Posterior cingulate gyrus (tissue), 11 donors: ENCODE measurements at places on chromosomes 12 and 14.
A peak's percentile ranks its signal among the peaks of the same experiment; 100 is the strongest.

DNA sequence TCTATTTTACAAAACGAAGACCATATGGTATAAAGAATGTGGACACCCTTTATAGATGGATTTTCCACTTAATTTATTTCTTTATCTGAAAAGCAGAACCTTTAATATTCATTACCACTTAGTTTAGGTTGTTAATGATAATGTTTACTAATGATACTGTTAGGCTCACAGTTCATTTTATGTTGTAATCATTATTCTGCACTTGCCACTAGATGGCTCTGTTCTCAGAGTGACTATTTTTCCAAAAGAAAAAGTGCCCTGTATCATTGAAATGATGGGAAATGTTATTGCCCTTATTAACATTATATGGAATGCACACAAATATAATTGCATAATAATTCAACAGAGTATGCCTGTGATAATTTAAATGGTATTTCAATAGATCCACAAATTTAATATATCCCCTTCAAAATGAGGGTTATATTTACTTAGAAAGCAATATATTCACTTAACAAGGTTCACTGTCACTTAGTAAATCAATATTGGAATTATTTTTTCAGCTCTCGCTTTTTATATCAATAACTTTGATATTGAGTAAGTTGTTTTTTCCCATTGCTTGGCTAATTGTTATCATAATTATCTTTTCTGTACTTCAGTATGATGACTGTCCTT, 95.7 kb downstream of the PDE3A start:
- DNase-seq, result no peak

- no peak for DNase-seq
Measured at GRCh38 chr14:49196327-49196726, 389.9 kb downstream of the RPS29 start.

- DNase-seq, result peak; percentile 71
Measured at GRCh38 chr14:64950889-64951288, 8.3 kb upstream of the GPX2 start.

- no peak for DNase-seq
Measured at GRCh38 chr12:34287437-34287836, 265.1 kb downstream of the ALG10 start.

GRCh38 chr12:131011165-131012079, 57.7 kb downstream of the ADGRD1 start:
- DNase-seq, result no peak

- no peak for DNase-seq
Measured at GRCh38 chr12:84825149-84825548, 87.5 kb downstream of the SLC6A15 start.

GRCh38 chr12:7935590-7936581, at the start of gene SLC2A3:
TSS of gene SLC2A3 (minus strand) at chr12:7936187. CDS start at chr12:7936034, 153 bp downstream.
- DNase-seq, result no peak

DNA sequence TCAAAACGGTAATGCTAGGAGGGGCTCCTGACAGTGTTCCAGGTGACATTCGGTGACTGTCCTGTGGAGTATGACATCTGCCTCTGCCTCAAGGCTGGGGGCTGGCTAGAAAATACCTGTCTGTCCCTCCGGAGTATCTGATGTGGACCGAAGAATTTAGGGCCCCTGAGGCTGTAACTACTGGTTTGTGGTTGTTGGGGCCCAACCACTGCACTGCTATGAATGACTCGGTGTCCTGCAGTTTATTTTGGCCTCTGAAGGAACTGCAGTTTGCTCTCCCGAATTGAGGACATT, 198.9 kb upstream of the CAND1 start:
- no peak for DNase-seq

DNA sequence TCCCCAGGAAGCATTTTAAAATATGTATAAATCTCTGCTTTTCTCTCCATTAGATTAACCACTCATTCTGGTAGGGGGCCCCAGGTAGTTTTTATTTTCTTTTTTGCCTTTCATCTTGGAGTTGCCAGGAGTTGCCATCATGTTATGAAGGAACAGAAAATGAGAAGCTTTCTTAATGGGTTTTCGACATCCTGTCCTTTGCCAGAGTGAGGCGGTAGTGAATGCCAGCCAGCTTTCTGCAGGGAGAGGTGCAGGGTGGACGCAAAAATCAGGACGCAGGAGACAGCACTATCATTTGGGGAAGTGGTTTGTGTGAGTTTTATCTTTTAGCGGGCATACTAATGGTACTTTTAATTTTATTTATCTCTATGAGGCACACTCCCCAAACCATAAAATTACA, 1.7 kb downstream of the RASSF8 start:
- DNase-seq, result peak; percentile 19

- no peak for DNase-seq
Measured at GRCh38 chr12:109387425-109388166, 39.9 kb downstream of the MYO1H start.

GRCh38 chr12:77124767-77125166, 59.4 kb upstream of the E2F7 start:
- DNase-seq, result no peak

GRCh38 chr14:89736881-89737280, 217.6 kb downstream of the EFCAB11 start:
- DNase-seq, result no peak

GRCh38 chr12:123960856-123961255, 11.8 kb downstream of the CCDC92 start:
- no peak for DNase-seq

GRCh38 chr12:129704232-129704830, 199.5 kb downstream of the TMEM132D start:
- no peak for DNase-seq

DNA sequence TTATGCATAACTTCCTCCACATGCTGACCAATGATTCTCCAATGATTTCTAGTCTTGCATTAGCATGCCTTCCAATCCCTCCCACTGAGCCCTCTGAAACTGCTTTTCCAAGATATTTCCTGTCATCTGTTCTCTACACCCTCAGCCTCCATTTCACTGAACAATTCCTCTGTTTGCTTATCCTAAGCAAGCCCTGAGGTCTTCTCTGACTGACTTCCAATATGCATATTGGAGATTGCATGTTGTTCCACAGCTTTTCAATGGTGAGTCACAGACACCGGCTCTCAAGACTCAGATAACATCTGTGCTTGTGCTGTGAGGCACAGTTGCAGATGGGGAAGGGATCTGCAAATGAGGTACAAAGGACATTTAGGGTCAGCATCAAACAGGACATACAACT, 141.0 kb downstream of the SLC16A7 start:
- DNase-seq, result no peak

DNA sequence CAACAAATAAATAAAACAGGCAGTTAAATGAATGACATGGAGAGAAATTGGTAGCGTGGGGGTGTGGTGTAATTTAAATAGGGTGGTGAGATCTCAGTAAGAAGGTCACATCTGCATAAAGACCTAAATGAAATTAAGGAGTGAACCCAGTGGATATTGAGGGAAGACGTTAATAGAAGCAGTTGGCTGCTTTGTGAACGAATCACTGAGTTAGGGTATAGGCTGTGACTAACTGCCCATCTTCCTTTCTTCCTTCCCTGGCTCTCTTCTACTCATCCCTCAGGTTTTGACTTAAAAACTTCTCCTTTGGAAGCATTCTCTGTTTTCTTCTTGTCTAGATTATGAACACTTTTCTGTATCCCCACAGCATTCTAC, 64.7 kb downstream of the BTG1 start:
- DNase-seq, result no peak

DNA sequence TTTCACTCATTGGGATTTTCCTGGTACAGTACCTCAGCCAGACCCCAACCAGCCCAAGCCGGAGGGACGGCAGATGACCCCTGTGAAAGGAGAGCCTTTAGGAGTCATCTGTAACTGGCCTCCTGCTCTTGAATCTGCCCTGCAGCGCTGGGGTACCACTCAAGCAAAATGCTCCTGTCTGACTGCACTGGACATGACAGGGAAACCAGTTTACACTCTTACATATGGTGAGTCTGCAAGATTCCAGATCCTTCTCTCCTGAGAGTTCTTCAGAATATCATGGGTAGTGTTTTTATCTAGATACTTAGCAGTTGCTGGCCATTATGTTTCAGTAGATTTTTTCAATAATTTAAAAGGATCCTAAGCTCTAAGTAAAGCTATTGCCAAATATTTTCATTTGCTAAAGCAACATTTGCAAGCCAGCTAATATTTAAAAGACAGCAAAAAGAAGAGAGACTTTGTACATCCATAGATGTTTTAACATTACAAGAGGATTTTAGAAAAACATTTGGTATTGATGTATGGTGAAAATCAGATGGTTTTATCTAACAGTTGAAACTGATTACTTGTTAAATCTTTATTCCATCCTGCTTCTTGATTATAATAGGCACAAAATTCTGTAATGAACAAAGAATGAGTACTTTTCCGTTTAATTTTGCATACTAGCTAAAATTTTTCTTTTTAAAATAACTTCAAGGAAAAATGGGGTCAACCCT, 85.1 kb upstream of the ATF1 start:
- no peak for DNase-seq

- peak; percentile 23 for DNase-seq
Measured at GRCh38 chr14:95609398-95609990, 74.6 kb downstream of the GLRX5 start.

- peak; percentile 50 for DNase-seq
Measured at GRCh38 chr12:118979763-118980406, 1.5 kb upstream of the SRRM4 start.

GRCh38 chr12:108207791-108208730, 79.0 kb downstream of the WSCD2 start:
- DNase-seq, result no peak

DNA sequence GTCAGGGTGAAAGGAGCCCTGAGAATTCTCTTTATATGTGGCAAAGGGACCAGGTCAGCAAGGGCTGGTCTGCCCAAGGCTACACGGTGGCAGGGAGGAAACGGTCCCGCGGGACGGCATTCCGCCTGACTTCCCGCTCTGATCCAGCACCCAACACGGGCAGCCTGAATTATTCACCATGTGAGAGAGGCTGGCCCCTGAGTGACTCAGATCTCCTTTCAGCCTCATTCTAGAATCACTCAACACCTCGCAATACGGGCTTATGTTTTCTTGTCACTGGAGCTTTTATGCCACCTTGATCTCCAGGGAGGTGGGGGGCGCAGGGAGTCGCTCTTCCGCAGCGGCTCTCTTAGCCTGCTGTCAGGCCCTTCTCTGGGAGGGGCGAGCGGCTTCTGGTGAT, 8.5 kb downstream of the LRTM2 start:
- peak; percentile 82 for DNase-seq

GRCh38 chr12:3748620-3749019, 4.3 kb downstream of the CRACR2A start:
- DNase-seq, result no peak

DNA sequence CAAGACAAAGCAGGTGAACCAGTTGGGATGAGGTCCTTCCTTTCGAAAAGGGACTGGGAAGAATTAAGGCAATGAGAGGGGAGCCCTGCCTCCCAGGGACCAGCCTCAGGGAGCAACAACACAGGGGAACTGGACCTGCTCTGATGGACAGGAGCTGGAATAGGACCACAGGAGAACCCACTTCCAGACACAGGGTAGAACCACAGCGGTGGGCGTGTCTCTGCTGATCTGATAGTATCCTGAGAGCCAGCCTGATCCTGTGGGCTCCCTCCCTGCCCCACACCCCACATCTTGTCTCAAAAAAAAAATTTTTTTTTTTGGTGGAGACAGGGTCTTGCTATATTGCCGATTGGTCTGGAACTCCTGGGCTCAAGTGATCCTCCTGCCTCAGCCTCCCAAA, 13.6 kb upstream of the PLEK2 start:
- DNase-seq, result peak; percentile 42

- DNase-seq, result no peak
Measured at GRCh38 chr12:68675101-68675842, 11.5 kb upstream of the NUP107 start.

GRCh38 chr14:104876251-104876699, 11.2 kb downstream of the CEP170B start:
- peak; percentile 75 for DNase-seq

- DNase-seq, result no peak
Measured at GRCh38 chr12:1176191-1176590, 185.2 kb downstream of the ERC1 start.

DNA sequence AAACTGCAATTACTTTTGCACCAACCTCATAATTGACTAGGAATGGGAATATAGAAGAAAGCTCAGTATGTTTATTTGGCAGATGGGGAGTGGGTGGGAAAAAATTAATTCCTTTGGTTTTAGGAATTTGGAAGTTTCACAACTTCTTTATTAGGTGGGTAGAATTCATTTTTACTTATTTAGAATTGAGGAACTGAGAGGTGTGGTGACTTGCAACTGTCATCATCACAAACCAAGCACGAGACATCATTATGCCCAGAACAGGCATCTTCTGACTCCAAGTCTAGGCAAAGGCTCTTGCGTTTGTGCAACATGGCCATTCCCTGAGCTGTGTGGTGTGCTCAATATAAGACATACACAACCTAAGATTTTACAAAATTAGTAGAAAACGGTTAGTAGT, 380.0 kb downstream of the ATP23 start:
- DNase-seq, result no peak

DNA sequence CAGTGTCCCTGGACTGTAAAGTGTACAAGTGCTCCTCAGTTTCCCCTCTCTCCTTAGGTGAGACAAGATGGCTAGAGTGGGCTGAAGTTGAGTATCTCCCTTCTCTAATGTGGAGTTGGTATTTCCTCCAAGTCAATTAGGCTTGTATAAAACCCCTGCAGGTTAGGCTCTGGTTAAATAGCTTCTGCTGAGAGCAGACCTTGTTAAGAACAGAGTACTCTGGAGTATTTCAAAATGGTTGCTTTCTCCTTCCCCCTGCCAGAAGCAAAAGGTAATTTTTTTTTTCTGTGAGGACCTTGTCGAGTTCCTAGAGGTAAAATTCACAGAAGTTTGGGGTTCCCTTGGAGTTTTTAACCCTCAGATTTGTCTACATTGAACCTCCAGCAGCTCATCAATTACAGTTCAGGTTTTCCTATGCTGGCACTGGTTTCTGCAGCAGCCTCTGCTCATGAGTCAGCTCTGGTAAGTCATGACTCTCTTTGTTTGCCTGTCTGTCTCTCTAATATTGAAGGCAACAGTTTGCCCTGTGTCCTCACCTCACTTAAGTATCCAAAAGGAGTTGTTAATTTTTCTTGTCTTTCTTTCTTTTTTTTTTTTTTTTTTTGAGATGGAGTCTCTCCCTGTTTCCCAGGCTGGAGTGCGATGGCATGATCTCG, 27.8 kb upstream of the GLIPR1 start:
- no peak for DNase-seq

DNA sequence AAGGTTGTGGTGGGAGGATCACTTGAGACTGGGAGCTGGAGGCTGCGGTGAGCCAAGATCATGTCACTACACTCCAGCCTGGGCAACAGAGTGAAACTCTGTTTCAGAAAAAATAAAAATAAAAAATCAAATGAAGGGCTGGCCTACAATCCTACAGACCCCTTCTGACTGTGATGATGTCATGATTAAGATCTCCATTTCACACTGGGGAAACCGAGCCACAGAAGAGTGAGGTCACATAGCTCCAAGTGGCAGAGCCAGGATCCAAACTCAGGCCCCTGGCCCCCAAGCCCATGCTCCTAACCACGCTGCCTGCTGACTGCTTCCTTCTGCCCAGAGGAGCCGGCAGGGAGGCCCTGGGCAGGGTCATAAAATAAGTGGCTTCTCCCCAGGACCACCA, 258.0 kb upstream of the FKBP4 start:
- DNase-seq, result no peak
